ENCODE measurements at places on chromosomes 3 and 15.

- DNase-seq: no peak
These were observed 439 bp downstream of the SSR3 start for GRCh38 chr3:156554515-156554841.

- DNase-seq: no peak
These were observed 285.4 kb upstream of the ROPN1 start for GRCh38 chr3:124277144-124277890.

GRCh38 chr15:58381697-58382096 is 50.1 kb upstream of the LIPC start:
- no peak for DNase-seq

GRCh38 chr3:5022966-5023776 is 43.9 kb downstream of the BHLHE40 start:
- no peak for DNase-seq

- DNase-seq: no peak
These were observed 13.3 kb upstream of the PXYLP1 start for GRCh38 chr3:141218162-141218835.

DNA sequence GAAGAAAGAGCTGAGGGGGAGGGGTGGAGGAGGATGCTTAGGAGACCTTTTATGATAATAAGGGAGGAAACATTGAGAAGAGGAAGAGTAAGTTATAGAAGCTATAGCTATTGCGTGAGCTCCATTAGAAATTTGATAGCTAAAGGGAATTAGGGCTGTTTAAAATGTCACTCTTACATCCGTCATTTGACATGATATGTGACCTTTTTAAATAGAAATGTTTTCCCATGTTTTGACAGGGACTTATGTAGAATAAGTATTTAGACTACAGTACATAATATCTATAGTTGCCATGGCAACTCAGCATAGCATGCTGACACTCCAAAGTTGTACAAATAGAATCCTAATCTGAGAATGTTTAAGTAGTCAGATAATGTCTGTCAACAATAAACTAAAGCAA is 19.2 kb downstream of the RAD51 start:
- no peak for DNase-seq

GRCh38 chr15:61070111-61070901 is 158.8 kb downstream of the RORA start:
- no peak for DNase-seq

- no peak for DNase-seq
These were observed 888 bp downstream of the TMOD3 start for GRCh38 chr15:51830276-51830806.

GRCh38 chr3:54083921-54084320 is 38.4 kb upstream of the CACNA2D3 start:
- no peak for DNase-seq

GRCh38 chr15:38128341-38128781 is 124.3 kb upstream of the SPRED1 start:
- DNase-seq: no peak

- DNase-seq: no peak
These were observed 5.7 kb downstream of the GPR27 start for GRCh38 chr3:71759401-71759800.

DNA sequence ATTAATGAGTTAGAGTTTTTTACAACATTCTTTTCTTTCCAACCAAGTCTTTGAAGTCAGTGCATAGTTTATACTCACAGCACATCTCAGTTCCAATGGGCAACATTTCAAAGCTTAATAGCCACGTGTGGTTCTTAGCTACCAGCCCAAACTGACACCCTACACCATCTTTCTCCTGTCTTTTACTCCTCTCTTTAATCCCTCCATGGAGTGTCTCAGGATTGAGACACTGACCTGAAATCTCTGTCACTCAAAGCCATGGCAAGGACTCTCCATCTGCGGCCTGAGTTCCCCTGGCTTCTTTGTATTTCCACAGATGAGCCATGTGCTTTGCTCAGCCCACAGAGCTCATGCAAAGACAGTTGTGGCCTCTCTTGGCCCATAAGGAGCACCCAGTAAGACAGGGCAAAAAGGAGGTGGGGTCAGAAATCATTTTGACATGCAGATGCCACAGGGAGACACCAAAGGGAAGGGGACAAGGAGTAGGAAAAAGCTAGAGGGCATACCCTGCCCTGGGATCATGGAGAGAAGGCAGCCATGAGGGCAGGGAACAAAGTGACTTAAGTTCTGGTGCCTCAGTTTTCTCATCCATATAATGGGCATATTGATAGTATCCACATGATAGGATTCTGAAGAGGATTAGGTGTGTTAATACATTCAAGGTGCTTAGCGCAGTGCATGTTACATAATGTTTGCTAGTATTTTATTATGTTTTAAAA is 493.6 kb upstream of the PROK2 start:
- no peak for DNase-seq

DNA sequence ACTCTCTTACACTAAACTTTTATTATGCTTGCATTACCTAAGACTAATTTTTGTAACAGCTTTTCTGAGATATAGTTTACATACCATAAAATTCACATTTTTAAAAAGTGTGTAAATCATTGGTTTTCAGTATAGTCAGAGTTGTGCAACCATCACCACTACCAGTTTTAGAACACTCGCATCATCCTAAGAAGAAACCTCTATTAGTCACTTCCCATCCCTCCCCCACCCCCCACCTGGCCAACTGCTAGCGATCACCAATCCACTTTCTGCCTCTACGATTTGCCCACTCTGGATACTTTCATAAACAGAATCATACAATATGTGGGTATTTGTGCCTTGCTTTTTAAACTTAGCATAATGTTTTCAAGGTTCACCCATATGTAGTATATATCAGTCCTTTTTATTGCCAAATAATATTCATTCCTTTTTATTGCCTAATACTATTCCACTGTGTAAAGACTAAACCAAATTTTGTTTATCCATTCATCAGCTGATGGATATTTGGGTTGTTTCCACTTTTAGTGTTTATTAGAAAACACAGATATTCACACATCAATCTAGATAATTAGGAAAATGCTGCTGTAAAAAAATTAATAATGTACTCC is 23.0 kb downstream of the UBP1 start:
- no peak for DNase-seq

GRCh38 chr15:57167821-57168395 is 208.4 kb upstream of the CGNL1 start:
- DNase-seq: no peak

DNA sequence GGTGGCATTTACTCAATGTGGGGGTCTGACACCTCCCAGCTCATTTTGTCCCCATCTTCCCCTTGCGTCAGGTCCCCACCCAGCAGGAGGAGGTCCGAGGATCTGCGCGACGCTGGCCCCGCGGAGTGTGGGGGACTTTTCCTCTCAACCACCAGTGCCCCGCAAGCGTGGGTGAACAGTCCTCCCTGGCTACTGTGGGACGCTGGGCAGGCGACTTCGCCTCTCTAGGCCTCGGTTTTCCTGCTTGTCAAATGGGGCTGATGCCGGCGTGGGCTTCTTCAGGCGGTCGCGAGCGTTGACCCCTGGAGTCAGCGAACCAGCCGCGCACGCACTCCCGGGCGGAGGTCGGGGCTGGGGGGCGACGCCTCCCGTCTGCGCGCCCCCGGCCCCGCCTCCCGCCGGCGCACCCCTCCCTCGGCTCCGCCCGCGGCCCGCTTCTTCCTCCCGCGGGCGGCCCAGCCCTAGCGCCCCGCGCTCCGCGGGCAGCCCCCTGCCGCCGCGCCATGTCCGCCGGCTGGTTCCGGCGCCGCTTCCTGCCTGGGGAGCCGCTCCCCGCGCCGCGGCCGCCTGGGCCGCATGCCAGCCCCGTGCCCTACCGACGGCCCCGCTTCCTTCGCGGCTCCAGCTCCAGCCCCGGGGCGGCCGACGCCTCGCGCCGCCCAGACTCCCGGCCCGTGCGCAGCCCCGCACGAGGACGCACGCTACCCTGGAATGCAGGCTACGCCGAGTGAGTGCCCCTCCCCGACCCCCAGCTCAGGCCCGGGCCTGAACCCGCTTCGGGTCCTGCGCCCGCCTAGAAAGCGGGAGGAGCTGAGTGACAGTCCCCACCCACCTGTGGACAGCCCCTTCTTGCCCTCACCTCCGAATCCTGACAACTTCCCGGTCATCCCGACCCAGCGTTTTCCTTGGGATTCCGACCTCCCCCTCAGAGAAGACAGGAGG is at the start of gene PPM1M:
PPM1M (plus strand) TSS at position 438 of the 942 bp plus-strand sequence; CDS start at position 504, 66 bp downstream.
- DNase-seq: no peak

DNA sequence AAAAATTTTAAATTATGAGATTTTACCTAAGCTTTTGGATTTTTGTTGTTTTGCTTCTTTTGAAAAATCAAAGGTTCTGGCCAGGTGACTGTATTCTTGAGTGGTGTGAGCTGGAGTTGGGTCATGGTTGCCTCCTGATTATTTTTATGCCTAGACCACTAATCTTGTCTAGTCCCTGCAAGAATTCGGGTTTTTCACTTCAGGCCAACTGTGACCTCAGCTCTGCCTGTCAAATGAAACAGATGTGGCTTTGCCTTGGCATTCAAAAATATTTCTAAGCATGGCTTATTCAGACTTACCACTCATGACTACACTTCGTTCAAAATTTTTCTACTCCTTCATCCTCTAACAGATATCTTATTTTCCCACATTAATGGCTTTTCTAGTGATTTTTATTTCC is 25.4 kb upstream of the CDV3 start:
- DNase-seq: no peak

GRCh38 chr3:123449102-123449996 is 459 bp upstream of the ADCY5 start:
- no peak for DNase-seq

- no peak for DNase-seq
These were observed 781 bp upstream of the CYP1A1 start for GRCh38 chr15:74725845-74726773.

DNA sequence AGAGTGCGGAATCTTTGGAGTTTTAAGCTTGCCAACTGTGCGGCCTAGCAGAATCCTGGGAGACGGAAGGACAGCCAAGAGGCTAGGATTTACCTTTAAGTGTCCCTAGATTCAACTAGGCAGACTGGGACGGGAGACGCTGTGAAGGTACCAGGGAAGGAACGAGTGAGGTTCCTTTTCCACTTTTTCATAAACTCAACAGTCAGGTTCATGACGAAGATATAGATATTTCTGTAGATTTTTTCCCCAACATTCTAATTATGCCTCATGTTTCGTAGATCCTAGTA is 564 bp upstream of the GABPB1 start:
- DNase-seq: no peak

DNA sequence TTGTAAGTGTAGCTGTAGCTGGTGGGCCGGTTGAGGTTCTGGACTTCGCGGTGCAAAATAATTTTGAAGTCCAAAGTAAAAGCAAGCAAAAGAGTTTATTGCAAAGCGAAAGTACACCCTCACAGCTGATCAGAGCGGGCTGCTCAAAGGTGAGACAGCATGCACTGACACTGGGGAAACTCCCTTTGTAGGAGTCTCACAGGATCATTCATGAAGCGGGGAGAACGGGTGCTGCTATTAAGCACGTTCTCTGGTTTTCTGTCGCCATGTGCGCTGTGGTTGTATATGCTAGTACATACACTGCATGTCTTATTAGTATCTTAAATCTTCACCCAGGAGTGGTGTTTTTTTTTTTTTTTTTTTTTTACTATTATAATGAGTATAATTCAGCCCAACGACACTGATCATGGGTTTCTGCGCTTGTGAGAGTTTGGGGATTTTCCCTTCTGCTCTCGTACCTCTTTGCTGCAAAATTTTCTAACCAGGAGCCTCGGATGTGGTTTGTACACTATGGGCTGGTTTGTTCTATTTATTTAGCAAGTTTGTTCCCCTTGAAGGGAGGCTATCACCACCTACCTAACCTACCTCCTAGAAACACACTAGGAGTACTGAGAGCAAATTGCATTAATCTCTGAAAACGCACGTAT is 1.4 kb upstream of the AP4E1 start:
- DNase-seq: no peak

DNA sequence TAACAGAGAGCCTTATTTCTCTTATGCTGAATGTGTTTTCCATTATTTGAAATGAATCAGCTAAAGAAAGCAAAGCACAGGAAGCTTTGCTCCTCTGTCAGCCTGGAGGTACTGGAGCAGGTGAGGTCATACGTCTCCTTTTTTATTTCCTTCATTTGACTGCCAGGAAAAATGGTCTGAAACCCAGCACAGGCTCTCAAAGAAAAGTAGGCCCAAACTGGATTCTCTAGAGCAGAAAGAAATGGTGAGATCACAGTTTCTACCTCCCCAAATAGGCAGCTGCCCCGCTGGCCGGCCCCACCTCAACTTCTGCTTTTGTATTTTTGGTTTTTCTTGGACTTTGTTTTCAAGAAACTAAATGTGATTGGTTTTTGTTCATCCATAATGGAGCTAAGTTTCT is 95.1 kb downstream of the RPL39L start:
- no peak for DNase-seq

DNA sequence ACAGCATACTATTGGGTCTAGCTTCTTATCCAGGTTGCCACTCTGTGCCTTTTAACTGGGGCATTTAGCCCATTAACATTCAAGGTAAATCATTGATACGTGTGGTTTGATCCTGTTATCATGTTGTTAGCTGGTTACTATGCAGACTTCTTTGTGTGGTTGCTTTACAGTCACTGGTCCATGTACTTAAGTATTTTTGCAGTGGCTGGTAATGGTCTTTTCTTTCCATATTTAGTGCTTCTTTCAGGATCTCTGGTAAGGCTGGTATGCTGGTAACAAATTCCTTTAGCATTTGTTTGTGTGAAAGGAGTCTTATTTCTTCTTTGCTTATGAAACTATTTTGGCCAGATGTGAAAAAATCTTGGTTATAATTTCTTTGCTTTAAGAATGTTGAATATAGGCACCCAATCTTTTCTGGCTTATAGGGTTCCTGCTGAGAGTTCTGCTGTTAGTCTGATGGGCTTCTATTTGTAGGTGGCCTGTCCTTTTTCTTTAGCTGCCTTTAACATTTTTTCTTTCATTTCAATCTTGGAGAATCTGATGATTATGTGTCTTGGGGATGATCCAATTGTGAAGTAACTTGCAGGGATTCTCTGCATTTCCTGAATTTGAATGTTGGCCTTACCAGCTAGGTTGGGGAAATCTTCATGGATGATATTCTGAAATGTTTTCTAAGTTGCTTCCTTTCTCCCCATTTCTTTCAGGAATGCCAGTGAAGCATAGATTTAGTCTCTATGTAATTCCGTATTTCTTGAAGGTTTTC is 39.3 kb downstream of the CCR1 start:
- DNase-seq: no peak

Data from NCI-H1092 treated with DMSO at 0.1 percent for 48 hours (cell line).